ENCODE measurements at places on chromosomes 5 and 9.

GRCh38 chr5:9930156-9930555 lies 300.0 kb upstream of the TAS2R1 start:
- no peaks in the 10 kb centered on the region for H3K4me1 ChIP-seq
- H3K36me3 ChIP-seq, result no peaks in the 10 kb centered on the region
- no peak overlapping the region for H3K27ac ChIP-seq

GRCh38 chr5:159826351-159827214 lies 89.7 kb upstream of the ADRA1B start:
- H3K4me3 ChIP-seq, result no peak overlapping the region
- H3K36me3 ChIP-seq, result no peaks in the 10 kb centered on the region
- no peak overlapping the region for H3K27ac ChIP-seq
- DNase-seq, result no peak

GRCh38 chr5:68450245-68450852 lies 234.8 kb downstream of the PIK3R1 start:
- H3K4me1 ChIP-seq, result peaks cover 7% of the 10 kb centered on the region
- no peak overlapping the region for H3K4me3 ChIP-seq
- DNase-seq, result no peak
- H3K27ac ChIP-seq, result no peak overlapping the region

GRCh38 chr9:105608721-105609598 lies 51.0 kb downstream of the FKTN start:
- no peak overlapping the region for H3K4me3 ChIP-seq
- DNase-seq, result peak; percentile 6
- H3K27me3 ChIP-seq, result no peaks in the 10 kb centered on the region
- H3K36me3 ChIP-seq, result no peaks in the 10 kb centered on the region
- no peaks in the 10 kb centered on the region for H3K4me1 ChIP-seq

DNA sequence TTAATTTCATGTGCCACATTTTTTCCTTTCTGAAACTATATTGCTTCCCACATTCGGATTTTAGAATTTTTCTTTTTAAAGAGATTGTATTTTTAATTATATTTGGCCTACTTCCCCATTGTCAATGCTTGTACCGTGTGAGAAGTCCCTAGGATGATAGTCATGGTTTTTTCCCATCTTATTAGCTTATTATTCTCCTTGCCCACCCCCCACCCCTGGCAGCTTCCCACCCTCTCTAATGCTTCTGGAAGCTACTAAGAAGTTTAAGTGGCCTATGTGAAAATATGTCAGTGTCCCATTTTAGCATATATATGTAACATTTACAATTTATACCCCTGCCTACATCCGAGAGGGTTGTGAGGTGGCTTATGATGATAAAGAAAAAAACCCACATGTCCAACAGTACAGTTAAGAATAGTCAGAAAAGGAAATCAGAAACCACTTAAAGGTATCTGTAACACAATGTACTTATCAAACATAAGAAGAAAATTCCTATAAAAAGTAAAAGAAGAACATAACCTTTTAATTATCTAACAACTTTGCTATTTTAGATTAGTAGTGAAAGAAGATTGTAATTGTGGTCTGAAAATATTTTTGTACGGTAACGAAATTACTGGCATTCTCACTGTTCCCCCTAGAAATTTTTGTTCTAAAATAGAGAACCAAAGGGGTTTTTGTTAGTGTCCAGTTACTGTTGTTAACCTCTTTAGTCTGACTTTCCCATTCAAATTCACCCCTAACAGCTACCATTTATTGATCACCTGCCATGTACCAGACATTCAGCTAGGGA lies 62.1 kb downstream of the SLC44A1 start:
- H3K4me1 ChIP-seq, result no peaks in the 10 kb centered on the region
- no peak overlapping the region for H3K27ac ChIP-seq
- no peaks in the 10 kb centered on the region for H3K27me3 ChIP-seq
- peaks cover 3% of the 10 kb centered on the region for H3K36me3 ChIP-seq
- H3K4me3 ChIP-seq, result no peak overlapping the region

- peaks cover 97% of the 10 kb centered on the region for H3K27me3 ChIP-seq
- H3K4me1 ChIP-seq, result no peaks in the 10 kb centered on the region
- H3K36me3 ChIP-seq, result no peaks in the 10 kb centered on the region
- no peak for DNase-seq
- H3K27ac ChIP-seq, result no peak within 1 kb of the TSS
These were observed at the start of gene GRIN1 for GRCh38 chr9:137138722-137139467. TSS of gene GRIN1 (plus strand) at chr9:137139154. CDS start at chr9:137139487, 333 bp downstream.
